ENCODE measurements at places on chromosomes 3 and 15. TPM values are rescaled to one million over a fixed set of nuclear protein-coding genes. Genes with fewer than 3 reads are reported as not detected.

- H3K4me1 ChIP-seq: no peaks in the 10 kb centered on the region
- no peak overlapping the region for H3K4me3 ChIP-seq
- DNase-seq: no peak
- no peak overlapping the region for H3K27ac ChIP-seq
Observed at GRCh38 chr15:29636921-29637320, 185.3 kb downstream of the TJP1 start.

- H3K27me3 ChIP-seq: no peaks in the 10 kb centered on the region
- DNase-seq: peak; percentile 38
- H3K36me3 ChIP-seq: no peaks in the 10 kb centered on the region
- no peak overlapping the region for H3K4me3 ChIP-seq
- no peak overlapping the region for H3K27ac ChIP-seq
Observed at GRCh38 chr3:141498598-141499223, 11.9 kb downstream of the RASA2 start.

- H3K4me3 ChIP-seq: no peak overlapping the region
- no peaks in the 10 kb centered on the region for H3K27me3 ChIP-seq
- no peak overlapping the region for H3K27ac ChIP-seq
- no peaks in the 10 kb centered on the region for H3K4me1 ChIP-seq
Observed at GRCh38 chr15:53709821-53710220, 49.6 kb downstream of the WDR72 start.

- peaks cover 12% of the 10 kb centered on the region for H3K4me1 ChIP-seq
- H3K27ac ChIP-seq: no peak overlapping the region
- DNase-seq: no peak
- no peaks in the 10 kb centered on the region for H3K36me3 ChIP-seq
Observed at GRCh38 chr15:92848852-92849598, 51.1 kb upstream of the CHD2 start.

GRCh38 chr15:95577927-95578326 lies 752.6 kb upstream of the NR2F2 start:
- H3K36me3 ChIP-seq: no peaks in the 10 kb centered on the region
- H3K27ac ChIP-seq: no peak overlapping the region
- H3K4me3 ChIP-seq: no peak overlapping the region
- no peaks in the 10 kb centered on the region for H3K4me1 ChIP-seq

DNA sequence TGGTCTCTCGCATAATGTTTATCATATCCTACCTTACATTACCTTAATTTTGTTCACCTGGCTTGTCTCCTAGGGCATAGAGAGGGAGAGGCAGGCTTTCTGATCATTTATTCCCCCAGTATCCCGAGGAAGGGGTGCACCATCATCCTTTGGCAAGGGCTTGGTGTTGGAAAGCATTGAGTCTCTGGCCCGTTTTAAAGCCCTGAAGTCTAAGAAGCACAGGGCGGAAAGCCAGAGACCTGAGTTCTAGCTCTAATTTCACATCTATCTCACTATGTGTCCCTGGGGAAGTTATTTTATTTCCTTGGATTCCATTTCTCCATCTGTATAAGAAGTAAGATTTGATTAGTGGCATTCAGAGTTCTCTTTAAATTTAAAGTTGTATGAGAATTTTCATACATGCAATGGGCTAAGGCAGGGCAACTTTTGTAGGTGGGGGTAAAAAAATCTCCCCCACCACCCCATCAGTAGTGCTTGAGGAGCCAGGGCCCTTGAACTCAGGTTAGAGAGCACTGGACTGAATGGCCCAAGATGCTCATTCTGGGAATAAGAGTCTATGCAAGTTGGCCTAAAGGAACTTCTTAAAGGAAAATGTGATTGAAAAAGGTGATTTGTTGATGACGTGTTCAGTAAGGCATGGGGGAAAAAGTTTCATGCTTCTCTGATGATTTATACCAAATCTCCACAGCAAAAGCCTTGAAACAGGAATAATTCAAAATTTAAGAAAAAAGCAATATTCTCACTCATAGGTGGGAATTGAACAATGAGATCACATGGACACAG lies 10.1 kb downstream of the TMC3 start:
- no peaks in the 10 kb centered on the region for H3K27me3 ChIP-seq
- no peak overlapping the region for H3K27ac ChIP-seq
- H3K4me1 ChIP-seq: no peaks in the 10 kb centered on the region

DNA sequence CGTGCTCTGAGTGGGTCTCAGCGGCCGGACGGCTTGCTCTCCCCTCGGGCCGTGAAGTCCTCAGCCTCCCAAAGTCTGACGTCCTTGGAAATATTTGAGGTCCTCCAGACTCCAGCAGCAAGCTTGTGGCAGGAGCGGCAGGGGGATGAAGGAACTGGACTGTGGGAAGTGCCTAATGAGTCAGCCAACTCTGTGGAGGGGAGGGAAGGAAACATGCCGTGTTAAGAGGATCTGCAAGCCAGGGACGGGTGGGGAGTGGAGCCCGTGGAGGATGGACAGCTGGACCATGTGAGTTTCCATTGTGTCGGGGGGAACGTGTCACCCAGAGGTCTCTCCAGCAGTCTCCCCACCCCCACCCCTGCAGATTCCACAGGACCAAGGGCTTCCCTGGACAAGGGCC lies 39.4 kb upstream of the IDH2 start:
- H3K27ac ChIP-seq: no peak overlapping the region
- peaks cover 3% of the 10 kb centered on the region for H3K4me1 ChIP-seq
- no peaks in the 10 kb centered on the region for H3K36me3 ChIP-seq
- H3K4me3 ChIP-seq: no peak overlapping the region

DNA sequence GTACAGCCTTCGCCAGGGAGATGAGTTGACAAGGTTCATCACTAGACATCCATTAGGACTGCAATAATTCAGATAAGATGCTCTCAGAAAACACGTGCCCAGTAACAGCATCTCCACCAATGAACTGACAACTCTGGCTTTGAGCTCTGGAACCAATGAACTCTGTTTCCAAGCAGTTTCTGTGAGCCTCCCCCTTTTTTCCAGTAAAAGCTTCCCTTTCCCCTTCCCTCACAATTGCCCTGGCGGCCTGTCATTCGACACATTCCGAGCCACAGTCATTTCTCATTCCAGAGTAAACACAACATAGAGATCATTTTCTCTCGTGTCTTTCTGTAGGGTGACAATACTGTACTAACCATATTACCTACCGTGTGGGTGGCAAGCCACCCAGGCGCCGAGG lies 3.6 kb downstream of the PLA2G4D start:
- no peaks in the 10 kb centered on the region for H3K27me3 ChIP-seq
- H3K27ac ChIP-seq: no peak overlapping the region
- DNase-seq: no peak
- no peaks in the 10 kb centered on the region for H3K36me3 ChIP-seq

DNA sequence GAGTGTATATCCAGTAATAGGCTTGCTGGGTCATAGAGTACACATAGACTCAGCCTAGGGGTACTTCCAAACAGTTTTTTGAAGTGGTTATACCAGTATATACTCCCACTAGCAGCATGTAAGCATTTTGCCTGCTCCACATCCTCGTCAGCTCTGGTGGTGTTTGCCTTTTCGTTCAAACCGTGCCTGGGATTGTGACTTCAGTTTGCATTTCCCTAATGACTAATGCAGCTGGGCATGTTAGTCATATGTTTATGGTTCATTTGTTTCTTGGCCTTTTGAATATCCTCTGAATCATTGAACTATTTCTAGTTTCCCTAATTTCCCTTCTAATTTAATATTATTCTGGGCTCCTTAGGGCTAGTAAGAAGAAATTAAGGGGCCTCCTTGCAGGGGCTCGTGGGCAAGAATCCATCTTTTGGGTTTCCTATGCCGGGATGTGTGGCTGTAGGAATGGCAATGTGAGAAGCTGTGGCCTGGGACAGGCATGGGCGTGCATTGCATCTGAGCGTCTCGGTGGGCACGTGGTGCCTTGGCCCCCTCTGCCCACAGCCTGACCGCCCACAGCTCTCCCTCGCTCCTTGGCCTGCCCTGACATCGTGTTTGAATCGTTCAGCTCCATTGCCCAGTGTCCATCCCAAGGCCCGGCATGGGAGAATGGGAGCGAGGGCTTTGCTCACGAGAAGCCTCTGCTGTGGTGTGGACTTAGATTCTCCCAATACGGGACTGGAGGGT lies 26.4 kb downstream of the FAH start:
- no peaks in the 10 kb centered on the region for H3K27me3 ChIP-seq
- DNase-seq: no peak
- H3K36me3 ChIP-seq: peaks cover 90% of the 10 kb centered on the region
- H3K4me1 ChIP-seq: no peaks in the 10 kb centered on the region

GRCh38 chr3:63290686-63291085 lies 12.6 kb downstream of the SYNPR start:
- DNase-seq: no peak
- no peaks in the 10 kb centered on the region for H3K4me1 ChIP-seq
- H3K27ac ChIP-seq: no peak overlapping the region
- H3K27me3 ChIP-seq: no peaks in the 10 kb centered on the region
- no peak overlapping the region for H3K4me3 ChIP-seq
- H3K36me3 ChIP-seq: no peaks in the 10 kb centered on the region

TNFAIP8L3 gene
- total RNA-seq: 12.5 TPM

KBTBD8 gene
- total RNA-seq: under 0.01 TPM

UROC1 gene
- not detected for total RNA-seq

MAP2K1 gene
- total RNA-seq: 64.8 TPM

Measured in tibial nerve (tissue), 4 donors.